ENCODE measurements at places on chromosomes 1 and 21.

- DNase-seq = no peak
Measured at GRCh38 chr1:118223426-118223825, 38.4 kb upstream of the SPAG17 start.

DNA sequence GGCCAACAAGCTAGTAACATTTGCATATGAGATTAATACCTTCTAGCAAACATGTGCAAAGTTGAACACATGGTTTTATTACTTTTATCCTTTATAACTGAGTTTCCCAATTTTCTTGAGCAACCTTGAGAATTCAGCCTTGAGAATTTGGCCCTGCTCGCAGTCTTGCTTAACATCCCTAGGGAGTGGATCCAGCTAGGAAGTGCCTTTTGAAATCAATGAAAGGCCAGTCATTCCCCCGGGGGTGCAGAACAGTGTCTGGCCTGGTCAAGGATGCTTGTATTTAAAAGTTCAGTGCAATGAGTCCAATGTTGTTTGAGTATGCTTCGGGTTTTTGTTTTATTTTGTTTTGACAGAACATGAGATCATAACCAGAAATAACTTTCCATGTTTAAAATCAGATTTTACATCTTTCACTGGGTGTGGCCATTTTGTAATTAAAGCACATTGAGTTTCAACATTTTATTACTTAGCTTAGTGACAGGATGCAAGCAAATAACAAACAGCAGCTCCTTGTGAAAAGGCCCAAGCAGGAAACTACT, 16.7 kb downstream of the PALMD start:
- no peak for DNase-seq

DNA sequence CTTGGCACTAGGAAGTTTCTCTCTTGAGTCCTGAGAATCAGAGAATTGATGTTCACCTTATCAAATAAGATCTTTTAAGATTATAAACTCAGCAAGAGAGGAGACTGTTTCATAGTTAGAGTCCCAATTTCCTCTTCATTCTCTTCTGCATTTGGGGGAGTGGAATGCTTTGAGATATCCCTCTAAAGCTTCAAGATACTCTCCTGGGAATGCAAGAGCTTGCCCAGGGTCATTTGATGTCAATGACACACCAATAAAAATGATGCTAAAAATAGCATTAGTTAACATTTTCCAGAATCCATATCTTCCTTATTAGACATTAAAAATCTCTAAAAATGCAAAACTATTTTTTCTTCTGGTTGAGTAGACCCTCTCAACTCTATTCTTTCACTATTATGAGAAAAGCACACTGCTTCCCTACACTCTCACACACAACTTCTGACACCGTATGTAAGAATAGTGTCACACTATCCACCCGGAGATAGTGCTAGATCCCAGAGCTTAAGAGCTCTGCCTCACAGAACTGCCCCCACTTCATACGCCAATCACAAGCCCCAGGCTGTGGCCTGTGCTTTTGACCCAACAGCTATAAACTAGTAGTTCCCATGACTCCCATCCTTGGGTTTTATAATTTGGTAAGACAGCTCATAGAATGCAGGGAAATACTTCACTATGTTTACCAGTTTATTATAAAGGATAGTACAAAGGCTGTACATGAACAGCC, 399.9 kb upstream of the RUNX1 start:
- DNase-seq = no peak

GRCh38 chr1:228210076-228210651, 2.3 kb downstream of the OBSCN start:
- no peak for DNase-seq

- no peak for DNase-seq
Measured at GRCh38 chr1:25657883-25658760, 41.5 kb downstream of the MAN1C1 start.

DNA sequence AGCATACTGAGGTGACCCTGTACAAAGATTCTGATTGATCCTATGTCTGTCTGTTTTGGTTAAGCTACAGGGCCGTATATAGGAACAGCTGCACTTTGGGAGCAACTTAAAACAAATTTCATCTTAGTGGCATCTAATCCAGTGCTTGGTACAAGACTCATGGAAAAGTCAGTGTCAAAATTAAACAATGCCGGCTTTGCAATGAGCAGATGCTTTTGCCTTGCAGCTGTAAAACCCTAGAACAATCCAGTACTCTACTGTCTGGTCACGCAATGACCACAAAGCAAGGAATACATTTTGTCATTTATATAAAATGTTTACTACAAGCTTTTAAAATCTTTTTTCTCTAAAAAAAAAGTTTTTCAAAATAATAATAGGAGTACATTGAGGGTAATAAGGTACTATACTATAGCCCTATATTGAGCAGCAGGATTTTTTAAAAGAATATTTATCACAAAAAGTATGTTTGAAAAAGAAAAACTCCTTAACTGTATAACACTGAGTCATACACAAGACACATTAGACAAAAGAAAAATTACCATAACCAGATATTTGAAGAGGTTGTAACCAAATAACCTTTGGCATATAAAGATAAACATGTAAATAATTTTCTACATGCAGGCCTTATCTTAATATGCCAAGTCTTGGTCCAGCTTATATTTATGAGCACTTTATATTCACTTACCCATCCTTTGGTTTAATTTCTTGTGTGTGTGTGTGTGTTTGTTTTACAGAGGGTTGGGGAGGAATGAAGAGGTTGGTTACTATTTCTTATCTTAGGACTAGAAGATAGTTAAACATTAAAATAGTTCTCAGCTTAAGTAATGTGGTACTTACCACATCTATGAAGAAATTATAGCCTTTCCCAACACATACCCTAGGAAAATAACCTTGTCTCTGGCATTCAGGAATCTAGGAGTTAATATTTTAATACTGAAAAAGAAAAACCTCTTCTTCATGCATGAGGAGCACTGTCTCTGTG, 262.3 kb downstream of the FAF1 start:
- DNase-seq = no peak

- DNase-seq = no peak
Measured at GRCh38 chr1:99737016-99737415, 29.4 kb downstream of the FRRS1 start.

- no peak for DNase-seq
Measured at GRCh38 chr1:15088281-15088971, 65.1 kb upstream of the TMEM51 start.

DNA sequence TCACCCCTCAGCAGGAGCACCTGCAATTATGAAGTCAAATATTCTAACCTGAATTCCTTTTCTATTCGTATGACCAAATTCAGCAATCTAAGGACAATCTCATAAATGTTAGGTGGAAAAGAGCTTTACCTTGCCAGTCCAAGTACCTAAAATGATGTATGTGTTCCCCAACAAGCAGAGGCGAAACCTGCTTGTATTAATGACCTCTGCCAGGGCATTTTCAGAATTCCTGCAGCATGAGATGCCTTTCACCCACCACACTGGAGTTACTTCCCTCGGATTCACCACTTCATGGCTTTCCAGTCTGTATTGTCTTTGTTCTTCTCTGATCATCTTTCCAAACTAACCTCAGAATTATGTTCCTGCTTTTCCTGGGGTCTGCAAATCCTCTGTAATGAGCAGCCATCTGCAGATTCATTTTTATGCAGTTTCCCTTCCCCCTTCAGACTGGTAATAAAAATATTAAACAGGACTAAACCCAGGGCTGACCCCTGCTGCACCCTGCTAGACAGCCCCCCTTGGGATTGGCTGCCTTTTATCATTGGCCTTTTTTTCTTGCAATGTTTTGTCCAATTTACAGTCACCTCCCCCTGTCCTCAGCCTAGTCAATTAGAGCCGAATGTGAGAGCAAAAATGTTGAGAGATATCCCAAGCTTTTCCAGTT, 26.6 kb upstream of the CASQ2 start:
- DNase-seq = no peak

DNA sequence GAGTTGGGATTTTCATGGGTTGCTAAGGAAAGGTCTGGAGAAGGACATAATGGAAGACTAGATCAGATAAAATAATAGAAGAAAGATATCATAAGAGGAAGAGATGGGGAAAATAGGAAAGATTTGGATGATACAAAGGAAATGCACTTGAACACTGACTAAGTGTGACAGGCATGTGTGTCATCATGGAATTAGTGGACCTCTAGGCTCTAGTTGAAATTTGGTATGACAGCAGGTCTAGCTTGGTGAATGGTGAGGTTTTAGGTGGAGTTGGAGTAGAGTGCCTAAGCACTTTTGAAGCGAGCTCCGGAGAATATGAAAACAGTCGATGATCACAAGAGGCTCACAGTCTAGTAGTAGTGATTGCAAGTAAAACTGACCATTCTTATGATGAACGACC, 73.0 kb upstream of the PTGS2 start:
- no peak for DNase-seq

GRCh38 chr1:183723571-183723970, 70.5 kb upstream of the APOBEC4 start:
- no peak for DNase-seq

GRCh38 chr21:41460578-41461527, 34.8 kb downstream of the MX1 start:
- peak; percentile 20 for DNase-seq

- no peak for DNase-seq
Measured at GRCh38 chr21:18153063-18153462, 91.6 kb upstream of the CHODL start.

- DNase-seq = no peak
Measured at GRCh38 chr1:7007902-7008301, 222.6 kb downstream of the CAMTA1 start.

GRCh38 chr1:230072296-230072695, 5.3 kb downstream of the GALNT2 start:
- no peak for DNase-seq

DNA sequence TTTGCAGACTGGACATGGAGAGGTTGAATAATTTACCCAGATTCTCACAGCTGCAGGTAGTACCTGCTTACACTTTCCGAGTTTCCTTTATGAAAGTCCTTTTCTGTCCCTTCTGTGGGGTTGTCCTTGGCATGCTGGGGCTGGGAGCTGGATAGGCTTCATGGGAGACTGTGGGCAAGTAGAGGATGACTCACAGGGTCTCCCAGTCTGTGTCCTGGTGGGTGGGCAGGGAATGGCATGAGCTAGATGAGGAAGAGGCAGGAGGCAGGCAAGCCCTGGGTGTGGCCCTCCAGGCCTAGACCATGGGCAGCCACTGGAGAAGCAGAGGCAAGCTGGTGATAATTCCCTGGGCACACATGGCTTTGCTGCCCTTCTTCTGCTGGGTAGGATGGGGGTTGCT, 80.6 kb downstream of the NAV1 start:
- no peak for DNase-seq

DNA sequence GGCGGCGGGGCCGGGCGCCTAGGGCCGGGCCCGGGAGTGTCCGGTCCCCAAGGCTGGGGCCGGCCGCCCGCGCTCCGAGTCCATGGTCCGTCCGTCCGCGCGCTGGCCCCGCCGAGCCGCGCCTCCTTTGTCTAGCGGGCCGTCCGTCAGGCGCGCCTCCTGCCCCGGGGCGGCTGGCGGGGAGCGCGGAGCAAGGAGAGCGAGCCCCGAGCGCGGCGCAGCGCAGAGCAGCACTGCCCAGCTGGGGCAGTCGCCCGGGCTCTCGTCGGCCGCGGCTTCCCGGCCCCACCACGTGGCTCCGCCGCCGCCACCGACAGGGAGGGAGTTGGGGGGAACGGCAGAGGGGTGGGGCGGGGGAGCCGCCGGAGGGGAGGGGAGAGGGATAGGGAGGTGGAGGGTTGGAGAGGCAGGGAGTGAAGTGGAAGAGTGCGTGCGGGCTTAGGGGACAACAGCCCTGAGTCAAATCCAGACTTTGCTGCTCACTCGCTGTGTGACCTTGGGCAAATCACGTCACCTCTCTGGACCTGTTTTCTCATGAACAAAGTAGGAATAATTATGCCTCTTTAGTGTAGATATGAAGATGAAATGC, at the start of gene NKAIN1:
NKAIN1 (minus strand) TSS at position 235 of the 589 bp plus-strand sequence. CDS start 340 bp downstream, outside the sequence.
- DNase-seq = no peak

GRCh38 chr1:68213843-68214242, 18.5 kb downstream of the WLS start:
- DNase-seq = no peak

DNA sequence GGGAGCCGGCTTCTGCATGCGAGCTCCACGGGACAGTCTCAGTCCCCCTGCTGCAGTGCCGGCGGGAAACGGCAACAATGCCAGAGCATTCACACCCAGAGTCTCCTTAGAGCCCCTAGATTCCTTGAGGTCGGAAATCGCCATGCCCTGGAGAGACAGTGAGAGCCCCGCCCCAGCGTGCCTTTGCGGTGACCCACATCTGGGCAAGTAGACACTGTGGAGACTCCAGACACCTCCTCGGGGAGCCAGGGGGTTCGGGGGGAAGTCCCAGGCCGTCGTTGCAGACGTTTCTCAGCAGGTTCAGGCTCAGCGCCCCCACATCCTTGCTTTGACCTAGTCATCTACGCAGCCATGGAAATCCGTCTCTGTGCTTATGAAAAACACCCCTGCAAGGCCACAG, 81.3 kb upstream of the ARHGEF16 start:
- DNase-seq = no peak

DNA sequence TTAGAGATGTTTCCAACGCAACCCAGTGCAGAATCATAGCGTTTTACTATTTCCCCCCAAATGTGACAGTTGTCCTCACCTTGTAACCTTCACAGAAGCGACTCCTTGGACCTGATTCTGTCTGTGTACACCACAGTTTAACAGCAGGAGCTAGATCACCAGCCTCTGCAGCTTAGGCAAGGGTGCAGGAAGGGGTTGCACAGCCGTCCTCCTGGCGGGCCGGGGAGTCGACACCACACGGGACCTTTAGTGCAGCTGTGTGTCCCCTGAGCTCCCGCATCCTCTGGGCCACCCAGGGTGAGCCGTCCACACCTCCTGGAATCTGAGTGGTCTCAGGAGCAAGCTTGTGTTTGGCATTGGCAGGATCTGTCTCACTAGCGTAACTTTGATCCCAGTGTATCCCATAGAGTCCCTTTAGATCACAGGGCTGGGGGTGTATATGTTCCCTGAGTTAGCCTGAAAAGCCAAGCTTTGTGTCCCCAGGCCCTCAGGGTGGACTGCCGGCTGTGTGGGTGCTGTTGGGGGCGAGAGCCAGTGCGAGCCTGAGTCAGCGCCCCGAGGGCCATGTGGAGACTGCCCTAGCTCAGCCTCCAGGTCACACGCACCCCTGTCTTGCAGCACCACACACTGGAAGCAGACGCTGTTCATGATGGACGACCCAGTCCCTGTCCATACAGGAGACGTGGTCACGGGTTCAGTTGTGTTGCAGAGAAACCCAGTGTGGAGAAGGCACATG, 27.5 kb downstream of the PRMT2 start:
- DNase-seq = no peak

- DNase-seq = no peak
Measured at GRCh38 chr1:192439373-192440025, 122.7 kb downstream of the RGS21 start.

- DNase-seq = no peak
Measured at GRCh38 chr1:17023102-17023501, 11.4 kb upstream of the ATP13A2 start.

- DNase-seq = no peak
Measured at GRCh38 chr1:153742411-153743142, 14.7 kb downstream of the INTS3 start.

- no peak for DNase-seq
Measured at GRCh38 chr21:41422546-41423304, 3.3 kb upstream of the MX1 start.

GRCh38 chr1:118084400-118084799, 100.6 kb downstream of the SPAG17 start:
- no peak for DNase-seq

- no peak for DNase-seq
Measured at GRCh38 chr1:46699666-46700065, 19.2 kb downstream of the EFCAB14 start.

- no peak for DNase-seq
Measured at GRCh38 chr1:114022877-114023276, 43.6 kb downstream of the OLFML3 start.
